Sigmoid colon (tissue), 7 donors: ENCODE measurements at places on chromosomes 5 and 9. TPM values are rescaled to one million over a fixed set of nuclear protein-coding genes. Genes with fewer than 3 reads are reported as not detected.

ST8SIA4 gene
- 4.1 TPM for polyA plus RNA-seq

DNA sequence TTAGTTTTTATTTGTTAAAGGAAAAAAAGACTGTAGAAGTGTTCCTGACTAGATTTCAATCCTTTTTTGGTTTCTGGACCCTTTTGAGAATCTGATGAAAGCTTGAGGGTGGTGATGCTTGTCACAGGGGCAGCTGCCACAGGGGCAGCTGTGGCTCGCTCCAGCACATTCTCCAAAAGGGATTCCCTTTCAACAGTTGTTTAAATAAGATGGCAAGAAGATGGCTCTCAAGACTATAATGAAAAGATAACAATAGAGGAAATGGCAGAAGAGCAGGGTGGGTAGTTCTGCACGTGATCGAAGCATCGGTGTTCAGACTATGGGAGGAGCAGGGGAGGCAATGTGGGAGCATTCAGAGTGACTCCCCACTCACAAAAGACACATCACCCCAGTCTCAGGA lies 46.5 kb upstream of the TNFAIP8 start:
- no peaks in the 10 kb centered on the region for H3K36me3 ChIP-seq
- H3K4me1 ChIP-seq = no peaks in the 10 kb centered on the region
- DNase-seq = no peak
- H3K27me3 ChIP-seq = no peaks in the 10 kb centered on the region
- H3K4me3 ChIP-seq = no peak overlapping the region

DNA sequence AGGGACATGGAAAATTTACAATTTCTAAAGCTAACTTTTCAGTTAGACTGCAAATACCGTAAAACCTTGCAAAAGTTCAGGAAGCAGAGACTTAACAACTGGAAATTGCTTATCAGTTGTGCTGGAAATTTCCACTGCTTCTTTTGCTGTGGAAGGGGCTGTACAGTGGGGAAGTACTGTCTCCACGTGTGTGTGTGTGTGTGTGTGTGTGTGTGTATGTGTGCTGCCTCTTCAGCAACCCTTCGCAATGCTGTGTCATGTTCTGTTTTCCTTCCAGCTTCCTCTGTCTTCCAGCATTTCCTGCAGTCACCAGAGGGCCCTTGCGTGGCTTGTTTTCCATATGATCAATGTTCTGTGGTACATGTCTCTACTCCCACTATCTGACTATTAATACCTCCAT lies 87.5 kb upstream of the RANBP3L start:
- no peaks in the 10 kb centered on the region for H3K27me3 ChIP-seq
- H3K36me3 ChIP-seq = no peaks in the 10 kb centered on the region
- peaks cover 30% of the 10 kb centered on the region for H3K4me1 ChIP-seq
- H3K4me3 ChIP-seq = no peak overlapping the region

GRCh38 chr9:89817151-89817950 lies 212.5 kb downstream of the GADD45G start:
- no peak overlapping the region for H3K4me3 ChIP-seq
- DNase-seq = no peak
- no peaks in the 10 kb centered on the region for H3K27me3 ChIP-seq

GRIN3A gene
- polyA plus RNA-seq = 1.2 TPM

FAM219A gene
- polyA plus RNA-seq = 3.0 TPM

DNA sequence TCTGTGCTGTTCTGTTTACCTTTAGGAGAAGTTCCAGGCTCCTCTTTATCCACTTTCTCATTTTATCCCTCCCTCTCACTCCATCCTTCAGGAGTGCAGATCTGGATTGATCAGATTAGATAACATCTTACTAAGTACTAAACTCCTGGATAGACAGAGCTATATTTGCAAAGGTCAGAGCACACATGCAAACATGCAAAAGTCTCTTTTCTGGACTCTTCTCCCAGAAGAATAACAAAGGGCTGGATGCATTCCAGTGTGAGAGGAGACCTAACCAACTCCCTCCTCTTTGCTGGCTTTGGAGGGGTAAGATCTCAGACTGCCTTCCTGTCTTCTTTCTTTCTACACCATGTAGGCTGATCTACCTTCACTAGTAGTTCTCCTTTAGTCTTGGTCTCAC lies 21.4 kb downstream of the GARNL3 start:
- no peaks in the 10 kb centered on the region for H3K27me3 ChIP-seq
- DNase-seq = no peak
- no peak overlapping the region for H3K27ac ChIP-seq
- no peak overlapping the region for H3K4me3 ChIP-seq

GRCh38 chr5:32329395-32329834 lies 16.7 kb upstream of the MTMR12 start:
- H3K27me3 ChIP-seq = no peaks in the 10 kb centered on the region
- no peaks in the 10 kb centered on the region for H3K36me3 ChIP-seq
- peak; percentile 79 for DNase-seq
- no peak overlapping the region for H3K27ac ChIP-seq

DNA sequence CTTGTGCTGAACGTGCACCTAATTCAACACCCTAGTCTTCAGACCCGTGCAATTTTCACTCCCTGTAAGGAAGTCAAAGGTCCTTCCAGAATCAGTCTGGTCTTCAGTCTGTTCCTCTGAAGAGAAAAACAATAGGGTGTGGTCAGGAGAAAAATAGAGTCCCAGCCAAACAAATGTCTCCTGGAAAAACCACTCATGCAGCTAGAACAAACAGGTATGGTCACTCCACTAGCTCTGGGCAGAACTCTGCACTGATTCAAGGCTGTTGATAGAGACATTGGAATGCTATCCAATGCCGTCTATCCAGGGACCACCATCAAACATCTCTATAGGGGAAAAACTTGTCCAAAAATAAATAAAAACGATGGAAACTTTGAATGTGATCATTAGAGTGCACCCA lies 81.8 kb upstream of the MAP3K1 start:
- no peaks in the 10 kb centered on the region for H3K27me3 ChIP-seq
- H3K27ac ChIP-seq = no peak overlapping the region

GRCh38 chr5:117792476-117792875 lies 1195.9 kb downstream of the DTWD2 start:
- no peaks in the 10 kb centered on the region for H3K4me1 ChIP-seq
- H3K36me3 ChIP-seq = no peaks in the 10 kb centered on the region
- H3K27ac ChIP-seq = no peak overlapping the region
- DNase-seq = no peak
- no peaks in the 10 kb centered on the region for H3K27me3 ChIP-seq
- H3K4me3 ChIP-seq = no peak overlapping the region

GRCh38 chr9:89353989-89354388 lies 35.7 kb downstream of the SECISBP2 start:
- H3K27me3 ChIP-seq = no peaks in the 10 kb centered on the region
- no peaks in the 10 kb centered on the region for H3K4me1 ChIP-seq
- no peak overlapping the region for H3K27ac ChIP-seq
- H3K4me3 ChIP-seq = no peak overlapping the region

SLIT3 gene
- polyA plus RNA-seq = 0.23 TPM

NDFIP1 gene
- 21.6 TPM for polyA plus RNA-seq

IARS1 gene
- 9.0 TPM for polyA plus RNA-seq

DNA sequence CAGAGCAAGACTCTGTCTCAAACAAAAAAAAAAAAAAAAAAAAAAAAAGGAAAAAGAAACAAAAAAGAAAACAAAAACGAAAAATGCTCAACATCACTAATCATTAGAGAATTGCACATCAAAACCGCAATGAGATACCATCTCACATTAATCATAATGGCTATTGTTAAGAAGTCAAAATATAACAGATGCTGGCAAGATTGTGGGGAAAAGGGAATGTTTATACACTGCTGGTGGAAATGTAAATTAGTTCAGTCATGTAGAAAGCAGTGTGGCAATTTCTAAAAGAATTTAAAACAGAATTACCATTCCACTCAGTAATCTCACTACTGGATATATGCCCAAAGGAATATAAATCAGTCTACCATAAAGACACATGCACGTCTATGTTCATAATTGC lies 50.4 kb upstream of the PRR16 start:
- no peak for DNase-seq
- H3K4me1 ChIP-seq = no peaks in the 10 kb centered on the region
- H3K27me3 ChIP-seq = no peaks in the 10 kb centered on the region
- no peaks in the 10 kb centered on the region for H3K36me3 ChIP-seq

GRCh38 chr5:11273180-11273903 lies 512.3 kb upstream of the DAP start:
- no peak overlapping the region for H3K27ac ChIP-seq
- no peaks in the 10 kb centered on the region for H3K27me3 ChIP-seq
- no peak for DNase-seq
- no peak overlapping the region for H3K4me3 ChIP-seq
- no peaks in the 10 kb centered on the region for H3K4me1 ChIP-seq
- no peaks in the 10 kb centered on the region for H3K36me3 ChIP-seq

GRCh38 chr5:172494630-172495505 lies 40.5 kb upstream of the SH3PXD2B start:
- DNase-seq = peak; percentile 42
- H3K36me3 ChIP-seq = no peaks in the 10 kb centered on the region
- peaks cover 9% of the 10 kb centered on the region for H3K4me1 ChIP-seq
- no peak overlapping the region for H3K27ac ChIP-seq
- no peaks in the 10 kb centered on the region for H3K27me3 ChIP-seq
- H3K4me3 ChIP-seq = no peak overlapping the region

DNA sequence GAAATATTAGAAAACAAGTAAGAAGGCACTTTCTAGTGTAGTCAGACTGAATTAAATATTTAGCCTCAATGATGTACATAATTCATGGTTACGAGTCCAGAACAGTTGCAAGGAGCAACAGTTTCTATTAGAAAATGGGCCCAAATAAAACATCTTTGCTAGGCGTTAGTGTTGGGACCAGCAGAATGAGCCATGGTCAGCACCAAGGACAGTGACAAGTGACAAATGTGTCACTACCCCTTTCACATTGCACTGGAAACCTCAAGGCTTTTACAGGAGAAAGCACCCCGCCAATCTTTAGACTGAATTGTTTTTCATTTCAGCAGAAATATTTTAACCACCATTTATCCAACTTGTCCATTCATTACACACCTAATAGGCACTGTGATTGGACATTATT lies 301.3 kb upstream of the ADCY2 start:
- H3K4me1 ChIP-seq = no peaks in the 10 kb centered on the region
- no peaks in the 10 kb centered on the region for H3K36me3 ChIP-seq
- H3K27ac ChIP-seq = no peak overlapping the region
- H3K4me3 ChIP-seq = no peak overlapping the region

- H3K36me3 ChIP-seq = no peaks in the 10 kb centered on the region
- no peak for DNase-seq
- H3K27ac ChIP-seq = no peak overlapping the region
- H3K27me3 ChIP-seq = no peaks in the 10 kb centered on the region
These were observed 849.6 kb upstream of the DMAC1 start for GRCh38 chr9:8649160-8649559.

DNA sequence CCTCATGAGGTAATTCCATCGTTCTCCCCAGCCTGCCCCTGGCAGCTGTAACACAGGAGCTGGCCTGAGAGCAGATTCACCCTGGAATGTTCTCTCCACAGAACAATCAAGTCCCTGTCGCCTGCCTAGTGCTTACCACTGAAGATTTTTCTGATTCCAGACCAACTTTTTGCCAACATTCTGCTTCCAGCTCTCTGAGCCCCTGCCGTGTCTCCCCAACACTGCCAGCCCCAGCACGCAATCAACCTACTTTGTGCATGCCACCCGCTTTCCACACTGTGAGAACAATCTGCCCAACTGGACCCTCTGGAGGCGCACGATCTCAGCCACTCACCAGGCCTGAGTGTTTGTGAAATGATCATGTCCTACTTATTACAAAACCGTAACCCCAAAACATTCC lies 62.6 kb downstream of the PSMB7 start:
- peaks cover 64% of the 10 kb centered on the region for H3K36me3 ChIP-seq
- H3K27ac ChIP-seq = no peak overlapping the region
- peak; percentile 51 for DNase-seq
- no peaks in the 10 kb centered on the region for H3K4me1 ChIP-seq

GRCh38 chr9:1922026-1922425 lies 93.1 kb upstream of the SMARCA2 start:
- no peaks in the 10 kb centered on the region for H3K36me3 ChIP-seq
- no peak overlapping the region for H3K27ac ChIP-seq
- no peak overlapping the region for H3K4me3 ChIP-seq
- H3K27me3 ChIP-seq = no peaks in the 10 kb centered on the region
- no peaks in the 10 kb centered on the region for H3K4me1 ChIP-seq

DNA sequence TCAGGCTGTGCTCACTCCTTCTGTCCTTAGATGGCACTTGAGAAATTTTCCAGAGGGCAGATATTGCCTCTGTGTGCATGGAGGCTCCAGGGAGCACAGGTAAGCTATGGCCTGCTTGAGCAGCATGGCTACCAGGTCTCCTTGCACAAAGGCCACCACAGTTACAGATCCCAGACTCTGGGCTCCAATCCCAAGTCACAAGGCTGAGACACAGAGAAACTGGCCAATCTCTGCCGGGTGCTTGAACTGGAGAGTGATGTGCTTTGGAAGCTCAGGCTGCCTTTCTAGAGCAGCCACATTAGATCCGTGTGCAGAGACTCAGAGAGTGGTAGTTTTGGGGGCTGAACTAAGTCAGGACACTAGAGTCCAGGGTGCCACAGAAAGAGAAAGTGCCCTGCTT lies 145.7 kb downstream of the SEMA6A start:
- H3K27me3 ChIP-seq = no peaks in the 10 kb centered on the region
- H3K36me3 ChIP-seq = no peaks in the 10 kb centered on the region
- no peak overlapping the region for H3K27ac ChIP-seq
- DNase-seq = no peak

GRCh38 chr5:116343961-116344360 lies 230.7 kb downstream of the SEMA6A start:
- H3K27me3 ChIP-seq = no peaks in the 10 kb centered on the region
- H3K36me3 ChIP-seq = no peaks in the 10 kb centered on the region

FOXD4L5 gene
- polyA plus RNA-seq = 0.04 TPM

RELL2 gene
- polyA plus RNA-seq = 3.5 TPM

DNA sequence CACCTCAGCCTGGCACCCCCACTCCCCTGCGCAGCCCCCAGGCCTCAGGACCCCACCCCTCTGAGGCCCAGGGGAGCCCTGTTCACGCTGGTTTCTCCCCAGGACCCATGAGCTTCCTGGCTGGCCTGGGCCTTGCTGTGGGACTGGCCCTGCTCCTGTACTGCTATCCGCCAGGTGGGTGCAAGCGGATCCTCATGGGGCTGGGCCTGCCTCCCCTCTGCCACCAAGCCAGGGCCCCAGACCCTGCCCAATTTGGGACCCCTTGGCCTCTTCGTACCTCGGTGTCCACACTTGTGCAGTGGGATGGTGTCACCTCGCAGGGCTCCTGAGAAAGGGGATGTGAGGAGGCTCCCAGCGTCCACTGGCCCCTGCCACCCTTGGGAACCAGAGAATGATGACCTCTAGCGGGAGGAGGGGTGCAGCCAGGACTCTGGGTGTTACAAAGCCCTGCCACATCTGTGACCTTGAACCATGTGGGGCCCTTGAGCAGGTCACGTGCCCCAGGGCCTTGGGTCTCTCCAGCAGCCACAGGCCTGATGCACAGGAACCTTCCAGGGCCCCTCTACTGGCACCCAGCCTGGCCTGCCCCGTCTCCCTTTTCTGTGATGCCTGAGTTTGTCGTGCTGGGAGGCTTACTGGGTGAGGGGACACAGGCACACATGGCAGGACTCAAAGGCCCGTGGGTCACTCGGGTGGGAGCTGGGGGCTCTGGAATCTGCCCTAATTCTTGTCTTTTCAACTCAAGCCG lies 16.3 kb downstream of the CARD19 start:
- no peak overlapping the region for H3K27ac ChIP-seq
- DNase-seq = peak; percentile 58
- no peak overlapping the region for H3K4me3 ChIP-seq
- no peaks in the 10 kb centered on the region for H3K27me3 ChIP-seq

GRCh38 chr9:81455462-81456219 lies 233.7 kb downstream of the TLE1 start:
- no peaks in the 10 kb centered on the region for H3K4me1 ChIP-seq
- no peaks in the 10 kb centered on the region for H3K36me3 ChIP-seq
- no peak overlapping the region for H3K4me3 ChIP-seq
- no peak overlapping the region for H3K27ac ChIP-seq
- no peak for DNase-seq

RUSC2 gene
- 5.6 TPM for polyA plus RNA-seq

- no peaks in the 10 kb centered on the region for H3K27me3 ChIP-seq
- peak overlapping the region; percentile 45 for H3K27ac ChIP-seq
- no peak for DNase-seq
- no peaks in the 10 kb centered on the region for H3K36me3 ChIP-seq
- H3K4me1 ChIP-seq = no peaks in the 10 kb centered on the region
These were observed 33.4 kb downstream of the SEMA5A start for GRCh38 chr5:9512457-9512856.
